ENCODE measurements at places on chromosomes 7 and 10. TPM values are rescaled to one million over a fixed set of nuclear protein-coding genes. Genes with fewer than 3 reads are reported as not detected.

- H3K4me1 ChIP-seq, result no peaks in the 10 kb centered on the region
- no peak for DNase-seq
- H3K27ac ChIP-seq, result no peak overlapping the region
- H3K4me3 ChIP-seq, result no peak overlapping the region
- H3K36me3 ChIP-seq, result no peaks in the 10 kb centered on the region
- H3K27me3 ChIP-seq, result no peaks in the 10 kb centered on the region
These were observed 145.1 kb upstream of the MEOX2 start for GRCh38 chr7:15831606-15832005.

GRCh38 chr7:34131371-34131770 is 226.0 kb downstream of the BMPER start:
- H3K27me3 ChIP-seq, result no peaks in the 10 kb centered on the region
- no peak overlapping the region for H3K4me3 ChIP-seq
- DNase-seq, result no peak
- H3K27ac ChIP-seq, result no peak overlapping the region

- no peak overlapping the region for H3K4me3 ChIP-seq
- H3K36me3 ChIP-seq, result no peaks in the 10 kb centered on the region
- no peaks in the 10 kb centered on the region for H3K27me3 ChIP-seq
- H3K27ac ChIP-seq, result no peak overlapping the region
- H3K4me1 ChIP-seq, result peaks cover 8% of the 10 kb centered on the region
- DNase-seq, result no peak
These were observed 41.6 kb downstream of the SMNDC1 start for GRCh38 chr10:110263164-110263563.

DNA sequence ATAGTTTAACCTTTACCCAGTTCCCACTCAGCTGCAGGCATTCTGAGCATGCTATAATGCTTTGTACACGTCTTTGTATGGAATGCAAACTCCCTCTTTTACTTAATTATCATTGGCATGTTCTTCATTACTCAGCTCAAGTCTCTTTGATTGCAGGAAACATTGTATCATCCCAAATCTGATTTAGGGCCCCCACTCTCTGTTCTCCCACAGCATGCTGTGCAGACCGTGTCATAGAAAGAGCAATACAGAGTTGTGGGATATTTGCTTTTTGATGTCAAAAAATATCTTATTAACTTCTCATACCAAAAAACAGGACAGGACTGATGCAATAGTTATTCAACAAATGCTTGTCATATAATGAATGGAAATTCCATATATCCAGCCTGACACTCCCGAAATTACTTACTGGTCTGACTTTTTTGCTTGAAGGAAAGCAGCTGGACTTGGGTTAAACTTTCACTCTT is 1081.5 kb upstream of the C7orf33 start:
- DNase-seq, result no peak
- no peak overlapping the region for H3K27ac ChIP-seq
- no peaks in the 10 kb centered on the region for H3K4me1 ChIP-seq
- H3K4me3 ChIP-seq, result no peak overlapping the region
- H3K36me3 ChIP-seq, result no peaks in the 10 kb centered on the region

DNA sequence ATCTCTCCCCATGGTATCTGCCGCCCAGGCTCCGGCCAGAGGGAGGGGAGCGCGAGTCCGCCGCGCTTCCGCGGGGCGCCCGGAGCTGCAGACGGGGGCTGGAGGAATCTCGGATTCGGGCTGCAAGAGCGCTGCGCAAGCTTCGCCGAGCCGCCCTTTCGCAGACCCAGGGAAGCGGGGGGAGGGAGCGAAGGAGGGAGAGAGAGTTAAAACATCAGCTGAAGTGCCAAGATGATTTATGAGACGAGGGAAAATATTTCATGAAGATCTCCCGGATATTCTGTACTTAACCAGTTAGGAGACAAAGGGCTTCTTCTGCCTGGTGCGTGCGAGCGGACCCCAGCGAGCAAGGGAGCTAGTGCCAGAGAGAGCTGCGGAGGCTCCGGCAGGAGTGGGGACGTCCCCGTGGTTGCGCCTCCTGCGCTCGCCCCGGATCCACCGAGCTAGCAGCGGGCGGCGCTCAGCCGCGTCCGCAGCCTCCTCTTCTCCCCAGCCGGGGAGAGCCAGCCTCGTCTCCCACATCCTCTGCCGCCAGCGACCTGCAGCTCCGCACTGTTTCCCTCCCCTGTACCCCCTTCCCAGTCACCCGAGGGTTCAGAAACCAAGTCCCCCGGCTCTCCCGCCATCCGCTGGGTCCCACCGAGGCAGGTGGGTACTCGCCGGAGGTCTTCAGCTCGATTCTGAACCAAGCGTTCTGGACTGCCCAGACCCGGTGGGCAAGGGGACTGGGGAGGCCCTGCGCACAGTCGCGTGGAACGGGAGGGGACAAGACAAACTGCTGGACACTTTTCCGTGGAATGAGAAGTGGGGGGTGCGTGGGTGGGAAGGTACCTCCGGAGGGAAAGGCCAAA is 1.0 kb upstream of the PAX2 start:
- H3K36me3 ChIP-seq, result no peaks in the 10 kb centered on the region
- no peak for DNase-seq
- H3K4me3 ChIP-seq, result no peak overlapping the region
- H3K4me1 ChIP-seq, result peaks cover 57% of the 10 kb centered on the region
- H3K27me3 ChIP-seq, result peaks cover 100% of the 10 kb centered on the region

DNA sequence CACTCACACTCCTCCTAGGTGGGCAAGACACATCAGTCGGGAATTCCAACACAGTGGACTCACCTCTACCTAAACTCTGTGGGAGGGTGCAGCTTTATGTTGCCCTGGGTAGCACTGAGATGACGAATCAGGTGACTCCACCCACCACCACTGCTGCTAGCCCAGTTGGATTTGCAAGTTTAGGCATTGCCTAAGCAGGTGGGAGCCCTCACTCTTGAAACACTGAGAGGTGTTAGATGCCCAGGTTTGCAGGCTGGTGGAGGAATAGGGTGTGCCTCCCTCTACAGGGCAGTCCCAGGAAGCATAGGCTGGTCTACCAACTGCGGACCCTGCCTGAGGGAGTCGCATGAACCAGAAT is 708.9 kb downstream of the POM121L12 start:
- no peak for DNase-seq
- H3K4me3 ChIP-seq, result no peak overlapping the region
- no peaks in the 10 kb centered on the region for H3K4me1 ChIP-seq
- no peaks in the 10 kb centered on the region for H3K27me3 ChIP-seq

GRCh38 chr7:98085674-98086073 is 21.0 kb upstream of the LMTK2 start:
- no peaks in the 10 kb centered on the region for H3K27me3 ChIP-seq
- no peak overlapping the region for H3K27ac ChIP-seq
- H3K4me3 ChIP-seq, result no peak overlapping the region
- no peak for DNase-seq
- H3K36me3 ChIP-seq, result no peaks in the 10 kb centered on the region
- no peaks in the 10 kb centered on the region for H3K4me1 ChIP-seq

- no peaks in the 10 kb centered on the region for H3K27me3 ChIP-seq
- H3K27ac ChIP-seq, result peak overlapping the region; percentile 71
- peaks cover 25% of the 10 kb centered on the region for H3K4me1 ChIP-seq
- DNase-seq, result peak; percentile 82
These were observed 1.2 kb upstream of the ATP6V0E2 start for GRCh38 chr7:149872419-149873073.

GRCh38 chr10:69045441-69046300 is 42.2 kb upstream of the SRGN start:
- no peak for DNase-seq
- peaks cover 3% of the 10 kb centered on the region for H3K4me1 ChIP-seq
- H3K4me3 ChIP-seq, result no peak overlapping the region
- H3K27me3 ChIP-seq, result no peaks in the 10 kb centered on the region
- no peaks in the 10 kb centered on the region for H3K36me3 ChIP-seq

GRCh38 chr10:1406132-1406966 is 331.0 kb downstream of the ADARB2 start:
- peaks cover 28% of the 10 kb centered on the region for H3K27me3 ChIP-seq
- H3K4me3 ChIP-seq, result no peak overlapping the region
- DNase-seq, result no peak
- no peaks in the 10 kb centered on the region for H3K4me1 ChIP-seq
- no peaks in the 10 kb centered on the region for H3K36me3 ChIP-seq

- H3K4me3 ChIP-seq, result no peak overlapping the region
- H3K36me3 ChIP-seq, result no peaks in the 10 kb centered on the region
- no peak for DNase-seq
- H3K27me3 ChIP-seq, result no peaks in the 10 kb centered on the region
These were observed 16.2 kb downstream of the LHPP start for GRCh38 chr10:124477614-124478363.

DNA sequence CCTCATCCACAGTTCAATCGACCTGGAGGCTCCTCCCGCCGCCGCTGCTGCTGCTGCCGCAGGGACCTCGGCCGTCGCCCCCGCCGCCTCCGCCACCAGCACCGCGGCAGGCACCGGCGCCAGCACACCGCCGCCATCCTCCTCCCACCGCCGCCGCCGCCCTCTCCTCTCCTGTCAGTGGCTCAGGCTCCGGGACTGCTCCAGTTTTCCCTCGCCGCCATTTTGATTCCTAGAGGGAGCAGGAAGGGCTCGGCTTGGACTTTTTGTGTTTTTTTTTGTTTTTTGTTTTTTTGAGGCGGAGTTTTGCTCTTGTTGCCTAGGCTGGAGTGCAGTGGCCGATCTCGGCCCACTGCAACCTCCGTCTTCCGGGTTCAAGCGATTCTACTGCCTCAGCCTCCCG is 3.0 kb upstream of the MCM10 start:
- H3K27ac ChIP-seq, result no peak overlapping the region
- peak overlapping the region; percentile 19 for H3K4me3 ChIP-seq
- peaks cover 16% of the 10 kb centered on the region for H3K4me1 ChIP-seq
- no peaks in the 10 kb centered on the region for H3K27me3 ChIP-seq
- H3K36me3 ChIP-seq, result no peaks in the 10 kb centered on the region

- H3K36me3 ChIP-seq, result peaks cover 34% of the 10 kb centered on the region
- peak within 1 kb of the TSS; percentile 87 for H3K27ac ChIP-seq
- H3K27me3 ChIP-seq, result no peaks in the 10 kb centered on the region
- peak; percentile 90 for DNase-seq
These were observed at the start of gene ZDHHC4 for GRCh38 chr7:6577369-6578113. ZDHHC4 (plus strand) TSS chr7:6577454; CDS start chr7:6580562, 3,108 bp downstream.

GRCh38 chr7:99030457-99030856 is 113.5 kb downstream of the SMURF1 start:
- H3K27ac ChIP-seq, result no peak overlapping the region
- DNase-seq, result no peak
- H3K4me1 ChIP-seq, result peaks cover 10% of the 10 kb centered on the region
- no peak overlapping the region for H3K4me3 ChIP-seq
- H3K27me3 ChIP-seq, result no peaks in the 10 kb centered on the region

GRCh38 chr10:105243381-105243780 is 602.3 kb downstream of the SORCS3 start:
- H3K27me3 ChIP-seq, result no peaks in the 10 kb centered on the region
- H3K36me3 ChIP-seq, result no peaks in the 10 kb centered on the region
- no peak for DNase-seq
- H3K4me1 ChIP-seq, result no peaks in the 10 kb centered on the region

DNA sequence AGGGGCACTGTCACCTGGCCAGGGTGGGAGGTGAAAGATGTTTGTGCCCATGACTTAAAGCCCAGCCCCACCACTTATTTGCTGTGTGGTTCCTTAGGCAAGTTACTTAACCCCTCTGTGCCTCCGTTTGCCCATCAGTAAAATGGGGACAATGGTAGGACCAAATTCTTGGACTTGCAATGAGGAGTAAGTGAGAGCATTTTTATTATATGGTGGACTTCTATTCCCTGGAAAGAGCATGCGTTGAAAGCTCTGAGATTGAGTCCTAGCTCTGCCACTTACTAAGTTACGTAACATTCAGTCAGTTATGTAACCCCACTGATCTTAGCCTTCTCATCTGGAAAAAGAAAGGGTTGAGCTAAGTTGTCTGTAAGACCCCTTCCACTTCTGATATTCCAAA is 18.8 kb downstream of the VSIR start:
- no peaks in the 10 kb centered on the region for H3K27me3 ChIP-seq
- H3K36me3 ChIP-seq, result no peaks in the 10 kb centered on the region
- H3K27ac ChIP-seq, result peak overlapping the region; percentile 94
- H3K4me1 ChIP-seq, result peaks cover 13% of the 10 kb centered on the region

GRCh38 chr7:10122551-10123100 is 851.0 kb upstream of the PHF14 start:
- H3K27me3 ChIP-seq, result no peaks in the 10 kb centered on the region
- H3K4me1 ChIP-seq, result no peaks in the 10 kb centered on the region
- H3K36me3 ChIP-seq, result no peaks in the 10 kb centered on the region

ITPRID1 gene
- 0.60 TPM for total RNA-seq

ADO gene
- 17.0 TPM for total RNA-seq

GALNT17 gene
- 8.9 TPM for total RNA-seq

JAKMIP3 gene
- total RNA-seq, result 0.42 TPM
